ENCODE measurements at places on chromosomes 1 and 21.

GRCh38 chr21:42654179-42654912 is 925 bp downstream of the PDE9A start:
- DNase-seq = no peak

- no peak for DNase-seq
Observed at GRCh38 chr1:2235300-2235998, 7.3 kb downstream of the SKI start.

- peak; percentile 40 for DNase-seq
Observed at GRCh38 chr1:209080170-209080781, 503.2 kb upstream of the CAMK1G start.

GRCh38 chr1:230291731-230292620 is 134.2 kb downstream of the PGBD5 start:
- DNase-seq = no peak

- peak; percentile 95 for DNase-seq
Observed at GRCh38 chr1:154751690-154752089, 118.4 kb downstream of the KCNN3 start.

GRCh38 chr1:162177126-162177525 is 107.6 kb downstream of the NOS1AP start:
- DNase-seq = peak; percentile 65

DNA sequence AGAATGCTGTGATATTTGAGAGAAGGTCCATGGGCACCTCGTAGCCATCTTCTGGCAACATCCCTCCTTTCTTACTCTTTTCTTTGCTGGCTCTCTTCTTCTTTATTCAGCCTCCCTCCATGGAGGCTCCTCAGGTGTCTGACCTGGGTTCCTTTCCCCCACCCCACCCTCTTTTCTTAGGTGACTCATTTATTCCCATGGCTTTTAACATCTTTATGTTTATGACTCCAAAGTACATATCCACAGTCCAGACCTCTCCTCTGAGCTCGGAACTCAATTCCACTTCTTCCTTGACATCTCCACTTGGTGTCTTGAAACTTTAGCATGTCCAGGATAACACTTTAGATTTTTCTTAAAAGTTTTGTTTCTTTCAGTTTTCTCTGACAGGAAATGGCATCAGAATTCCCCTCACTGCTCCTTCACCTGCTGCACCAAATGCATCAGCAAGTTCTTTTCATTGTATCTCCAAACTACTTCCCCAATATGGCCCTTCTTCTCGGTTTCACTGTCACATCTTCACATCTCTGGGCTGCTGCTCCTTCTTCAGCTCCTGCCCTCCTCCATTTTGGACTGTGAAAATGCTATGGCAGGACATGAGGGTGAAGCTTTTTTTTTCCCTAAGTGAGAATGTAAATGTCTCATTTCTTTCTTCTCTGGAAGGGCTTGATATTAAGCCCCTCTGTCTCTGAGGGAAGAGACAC is 95.9 kb downstream of the GIPC2 start:
- no peak for DNase-seq
